ENCODE measurements at places on chromosomes 7 and 10.

GRCh38 chr7:42931447-42931833, 534 bp downstream of the PSMA2 start:
- DNase-seq: no peak

GRCh38 chr7:120700796-120701195, 157.1 kb downstream of the TSPAN12 start:
- no peak for DNase-seq

GRCh38 chr10:128147669-128148068, 21.4 kb upstream of the MKI67 start:
- peak; percentile 97 for DNase-seq

- peak; percentile 82 for DNase-seq
Measured at GRCh38 chr7:139731802-139732470, 45.9 kb downstream of the HIPK2 start.

GRCh38 chr7:12315049-12315448, 88.6 kb downstream of the VWDE start:
- DNase-seq: no peak

- no peak for DNase-seq
Measured at GRCh38 chr7:126605056-126605455, 647.7 kb downstream of the GRM8 start.

DNA sequence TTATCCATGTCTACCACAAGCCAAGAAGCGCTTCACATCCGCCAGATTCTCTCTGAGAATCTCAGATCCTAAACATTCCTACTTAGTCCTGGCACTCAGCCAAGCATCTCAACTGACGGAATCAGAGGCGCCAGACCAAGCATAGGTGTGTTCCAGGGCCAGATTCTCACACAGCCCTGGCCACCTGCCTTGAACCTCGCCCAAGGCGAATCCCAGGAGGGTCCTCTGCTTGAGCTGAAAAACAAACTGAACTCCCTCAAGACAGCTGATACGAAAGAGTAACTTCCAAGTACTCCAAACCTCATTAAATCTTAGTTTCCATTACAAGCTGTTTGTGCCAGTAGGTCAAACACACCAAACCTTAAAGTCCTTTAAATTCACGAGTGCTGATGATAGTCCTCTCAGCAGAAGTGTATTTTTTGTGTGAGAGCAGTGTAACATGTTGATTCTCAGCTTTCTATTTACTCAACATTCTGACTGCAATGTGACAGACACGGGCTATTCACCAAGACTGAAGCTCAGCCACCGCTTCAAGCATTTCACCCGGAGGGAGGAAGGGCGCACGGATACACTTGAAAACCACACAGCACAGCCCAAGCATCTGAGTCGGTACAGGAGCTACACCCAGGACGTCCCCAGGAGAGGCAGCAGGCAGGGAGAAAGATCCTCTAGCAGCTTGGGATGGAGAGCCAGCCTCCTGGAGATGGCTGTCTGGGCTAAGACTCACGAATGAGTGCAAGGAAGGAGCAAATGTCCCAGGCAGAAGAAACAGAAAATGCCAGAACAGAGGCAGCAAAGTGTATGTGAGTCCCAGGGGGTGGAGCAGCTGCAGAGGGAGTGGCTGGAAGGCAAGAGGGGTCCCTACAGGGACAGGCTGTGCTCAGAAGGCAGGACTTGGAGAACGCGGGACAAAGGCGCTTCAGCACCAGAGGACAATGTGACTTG, 6.0 kb downstream of the PARD3 start:
- peak; percentile 52 for DNase-seq

- DNase-seq: no peak
Measured at GRCh38 chr10:80530816-80531215, 6.9 kb upstream of the SH2D4B start.

GRCh38 chr7:50409856-50410745, 40.0 kb downstream of the FIGNL1 start:
- DNase-seq: no peak

DNA sequence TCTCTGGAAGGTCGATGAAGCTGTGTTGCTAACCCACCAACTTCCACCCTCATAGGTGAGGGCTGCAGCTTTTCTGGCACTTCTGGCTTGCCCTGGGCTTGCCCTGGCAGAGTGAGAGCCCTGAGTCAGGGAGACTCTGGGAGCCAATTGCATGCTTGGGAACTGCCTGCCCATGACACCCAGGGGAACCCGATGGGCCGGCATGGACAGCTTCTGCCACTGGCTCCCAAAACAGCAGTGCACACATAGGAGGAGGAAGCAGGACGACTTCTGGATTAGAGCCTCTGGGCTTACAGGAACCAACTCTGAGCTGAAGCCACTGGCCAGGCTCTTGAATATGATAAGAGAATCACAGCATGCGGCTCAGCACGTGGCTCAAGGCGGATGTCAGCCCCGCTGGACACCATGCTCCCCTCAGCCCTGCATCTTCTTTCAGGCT, 135.2 kb upstream of the UNC5B start:
- DNase-seq: no peak

GRCh38 chr7:80699721-80700256, 61.3 kb downstream of the CD36 start:
- peak; percentile 36 for DNase-seq

DNA sequence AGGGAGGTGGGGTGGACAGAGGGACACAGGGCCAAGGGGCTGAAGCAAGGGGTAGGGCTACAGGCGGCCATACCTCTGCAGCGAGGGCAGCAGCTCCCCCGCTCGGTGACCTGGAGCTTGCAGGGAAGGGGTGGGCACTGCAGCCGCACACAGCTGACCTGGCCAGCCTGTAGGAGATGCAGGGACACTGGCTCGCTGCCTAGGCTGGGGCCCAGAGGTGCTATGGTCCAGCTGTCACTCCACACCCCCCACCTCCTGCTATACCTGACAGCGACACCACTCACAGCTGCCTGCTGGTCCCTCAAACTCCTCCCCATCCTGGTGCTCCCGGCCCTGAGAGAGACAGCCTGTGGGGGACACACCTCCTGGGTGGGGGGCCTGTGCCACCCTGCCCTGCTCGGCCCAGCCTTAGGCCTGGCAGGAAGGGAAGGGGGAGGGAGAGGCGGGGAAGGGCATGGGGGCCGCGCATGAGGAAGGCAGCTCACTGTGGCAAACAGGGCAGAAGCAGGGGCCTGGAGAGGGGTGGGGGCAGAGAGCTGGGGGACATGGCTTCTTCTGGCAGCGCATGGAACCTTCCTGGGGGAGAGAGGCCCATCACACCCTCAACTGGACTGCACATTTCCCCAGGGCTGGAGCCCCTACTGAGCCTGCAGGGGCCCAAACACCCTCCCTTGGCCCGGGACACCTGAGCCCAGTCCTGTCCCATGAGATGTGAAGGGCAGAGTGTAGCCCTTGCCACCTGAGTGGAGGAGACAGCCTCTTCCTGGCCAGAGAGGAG, 23.9 kb downstream of the ATP6V1F start:
- no peak for DNase-seq

GRCh38 chr7:121330053-121330833, 1.4 kb downstream of the WNT16 start:
- peak; percentile 25 for DNase-seq

DNA sequence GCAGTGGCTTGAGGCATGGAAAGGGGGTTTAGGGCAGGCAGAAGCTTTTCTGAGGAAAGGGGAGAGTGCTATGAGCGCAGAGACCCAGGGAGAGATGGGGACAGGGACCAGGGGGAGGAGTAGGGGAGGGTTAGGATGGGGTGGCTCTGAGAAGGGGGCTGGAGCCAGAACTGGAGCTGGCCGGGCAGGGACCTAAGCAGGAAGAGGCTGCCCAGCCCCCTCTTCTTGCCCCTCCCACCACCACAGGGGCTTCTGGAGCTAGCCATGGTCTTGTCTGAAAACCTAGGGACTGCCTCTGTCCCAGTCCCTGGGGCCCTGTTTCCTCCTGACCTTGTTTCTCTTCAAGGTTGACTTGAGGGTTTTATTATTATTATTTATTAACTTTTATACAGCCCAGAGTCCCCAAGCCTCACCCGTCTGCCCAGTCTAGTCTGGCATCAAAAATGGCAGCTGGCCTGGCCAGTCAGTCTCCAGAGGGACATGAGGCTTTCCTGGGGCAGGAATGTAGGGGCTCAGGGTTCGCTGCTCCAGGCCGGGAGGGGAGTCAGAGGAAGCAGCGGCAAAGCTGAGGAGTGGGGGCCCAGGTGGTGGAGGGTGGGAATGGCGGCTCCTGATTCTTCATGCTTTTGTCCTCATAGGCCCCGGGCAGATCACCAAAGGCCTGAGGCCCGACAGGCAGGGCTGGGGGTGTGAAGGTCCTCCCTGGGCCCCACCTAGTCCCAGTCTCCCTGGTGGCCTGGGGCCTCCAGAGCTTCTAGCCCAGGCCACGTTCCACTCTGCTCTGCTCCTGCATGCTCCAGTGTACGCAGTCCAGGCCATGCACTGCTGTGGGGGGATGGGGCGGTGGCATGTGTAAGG, 5.7 kb downstream of the TRIM8 start:
- DNase-seq: no peak

DNA sequence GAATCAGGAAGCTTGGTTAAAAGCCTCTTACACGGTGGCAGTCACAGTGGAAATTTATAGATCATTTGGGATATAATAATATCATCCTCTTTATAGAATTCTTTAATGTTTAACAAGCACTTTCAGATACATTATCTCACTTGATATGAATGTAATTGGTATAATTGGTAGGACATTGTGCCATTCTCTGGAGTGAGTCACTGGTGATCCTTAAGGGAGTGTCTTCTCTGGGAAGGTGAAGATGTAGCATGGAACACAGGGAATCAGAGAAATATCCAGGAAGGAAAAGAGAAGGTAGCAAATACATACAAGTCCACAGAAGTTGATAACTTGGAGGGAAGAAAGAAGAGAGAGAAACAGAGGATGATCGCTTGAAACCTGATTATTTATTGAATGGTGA, 9.8 kb downstream of the PTPRZ1 start:
- no peak for DNase-seq

DNA sequence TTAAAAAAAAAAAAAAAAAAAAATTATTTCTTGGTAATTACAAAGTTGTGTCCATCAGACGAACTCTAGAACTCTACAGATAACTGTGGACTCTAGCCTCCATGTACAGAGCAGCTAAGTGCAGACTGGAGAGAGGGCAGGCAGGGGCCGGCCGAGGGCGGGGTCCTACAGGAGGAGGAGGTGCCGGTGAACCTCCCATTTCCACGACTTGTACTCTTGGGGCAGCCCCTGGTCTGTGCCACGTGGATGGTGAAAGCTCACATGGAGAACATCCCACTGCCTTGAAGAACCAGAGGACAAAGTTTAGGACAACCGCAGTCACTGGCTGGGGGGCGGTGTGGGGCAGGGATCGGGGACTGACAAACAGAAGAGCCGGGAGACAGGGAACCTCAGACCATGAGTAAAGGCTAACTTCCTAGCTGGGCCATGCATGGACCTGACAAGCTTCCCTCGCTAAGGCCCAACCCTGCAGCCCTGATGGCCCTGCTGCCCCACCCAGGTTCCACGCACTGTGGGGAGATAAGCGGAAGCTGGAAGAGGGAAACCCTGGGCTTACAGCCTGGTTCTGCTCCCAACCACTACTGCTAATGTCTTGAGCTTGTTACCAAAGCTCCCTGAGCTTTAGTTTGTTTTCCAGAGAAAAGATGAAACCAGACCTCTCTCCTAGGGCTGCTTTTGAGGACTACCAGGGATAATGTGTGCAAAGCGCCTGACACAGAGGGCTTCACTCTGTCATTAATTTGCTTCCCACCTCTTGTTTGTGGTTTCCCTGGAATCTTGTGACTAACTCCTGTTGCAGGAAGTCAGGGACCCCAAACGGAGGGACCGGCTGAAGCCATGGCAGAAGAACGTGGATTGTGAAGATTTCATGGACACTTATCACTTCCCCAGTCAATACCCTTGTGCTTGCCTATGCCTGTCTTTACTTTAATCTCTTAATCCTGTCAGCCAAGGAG, 16.1 kb upstream of the SEC61G start:
- no peak for DNase-seq

GRCh38 chr7:144518360-144518759, 114.9 kb upstream of the NOBOX start:
- DNase-seq: no peak

DNA sequence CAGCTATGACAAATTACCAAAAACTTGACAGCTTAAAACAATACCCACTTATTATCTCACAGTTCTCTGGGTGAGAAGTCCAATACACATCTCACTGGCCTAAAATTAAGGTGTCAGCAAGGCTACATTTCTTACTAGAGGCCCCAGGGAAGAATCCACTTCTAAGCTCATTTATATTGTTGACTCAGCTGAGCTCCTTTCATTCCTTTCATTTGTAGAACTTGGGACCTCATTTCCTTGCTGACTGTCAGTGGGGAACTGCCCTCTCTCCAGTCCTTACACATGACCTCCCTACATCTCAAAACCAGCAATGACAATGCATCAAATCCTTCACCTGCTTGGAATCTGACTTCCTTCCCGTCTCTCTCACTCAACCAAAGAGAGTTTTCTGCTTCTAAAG, 240.3 kb downstream of the IPMK start:
- no peak for DNase-seq

- no peak for DNase-seq
Measured at GRCh38 chr10:47062441-47063200, 151.4 kb downstream of the PTPN20 start.

- no peak for DNase-seq
Measured at GRCh38 chr10:95877881-95878280, 29.9 kb upstream of the CC2D2B start.

DNA sequence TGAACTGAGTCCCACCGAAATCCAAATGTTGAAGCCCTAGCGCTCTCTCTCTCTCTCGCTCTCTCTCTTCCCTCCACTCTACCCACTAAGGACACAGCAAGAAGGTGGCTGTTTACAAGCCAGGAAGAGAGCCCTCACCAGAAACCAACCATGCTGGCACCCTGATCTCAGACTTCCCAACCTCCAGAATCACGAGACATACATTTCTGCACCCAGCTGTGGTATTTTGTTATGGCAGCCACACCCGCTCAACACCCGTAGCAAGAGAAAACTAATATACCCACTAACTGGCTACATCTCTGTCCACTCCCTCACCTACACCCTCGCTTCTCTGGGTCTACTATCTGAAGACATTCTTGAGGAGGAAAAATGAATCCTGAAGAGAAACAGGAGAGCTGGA, 54.8 kb downstream of the CREB3L2 start:
- DNase-seq: no peak

DNA sequence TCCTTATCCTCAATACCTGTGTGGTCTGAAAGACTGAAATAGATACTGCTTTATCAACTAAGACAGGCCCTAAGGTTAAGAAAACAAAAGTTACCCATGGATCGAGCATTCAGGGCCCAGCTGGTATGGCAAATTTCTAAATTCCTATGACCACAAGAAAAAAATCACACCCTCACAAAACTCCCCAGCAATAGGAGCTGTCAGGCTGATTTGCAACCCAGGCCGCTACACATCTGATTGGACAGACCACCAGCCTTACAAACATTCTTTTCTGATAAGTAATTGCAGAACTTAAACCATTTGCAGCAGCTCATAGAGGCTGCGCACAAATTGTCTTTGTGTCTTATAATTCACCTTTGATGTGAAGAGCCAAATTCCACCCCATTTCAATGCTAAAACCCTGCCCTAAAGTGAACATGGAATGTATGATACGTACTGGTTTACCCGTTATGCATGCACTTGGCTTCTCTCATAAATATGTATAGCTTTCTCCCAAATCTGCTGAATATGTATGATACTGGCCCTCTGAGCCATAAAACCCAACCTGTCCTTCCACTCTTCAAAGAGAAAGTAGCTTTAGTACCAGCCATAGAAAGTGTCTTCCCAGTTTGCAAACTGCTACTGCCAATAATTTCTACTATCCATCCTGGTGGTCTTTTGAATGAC, 842.5 kb downstream of the GRID1 start:
- DNase-seq: peak; percentile 27

- no peak for DNase-seq
Measured at GRCh38 chr7:148192491-148192890, 398.1 kb upstream of the C7orf33 start.

- DNase-seq: peak; percentile 6
Measured at GRCh38 chr7:38822549-38822948, 86.4 kb downstream of the VPS41 start.

GRCh38 chr7:71182438-71182935, 50.5 kb downstream of the GALNT17 start:
- no peak for DNase-seq
